Stimulated activated CD8-positive, alpha-beta memory T cell treated with anti-CD3 and anti-CD28 coated beads, Interleukin-7, amount 100 ng/mL, for 4 hours (primary cell): ENCODE measurements at places on chromosomes 4 and X.
A peak's percentile ranks its signal among the peaks of the same experiment; 100 is the strongest.

DNA sequence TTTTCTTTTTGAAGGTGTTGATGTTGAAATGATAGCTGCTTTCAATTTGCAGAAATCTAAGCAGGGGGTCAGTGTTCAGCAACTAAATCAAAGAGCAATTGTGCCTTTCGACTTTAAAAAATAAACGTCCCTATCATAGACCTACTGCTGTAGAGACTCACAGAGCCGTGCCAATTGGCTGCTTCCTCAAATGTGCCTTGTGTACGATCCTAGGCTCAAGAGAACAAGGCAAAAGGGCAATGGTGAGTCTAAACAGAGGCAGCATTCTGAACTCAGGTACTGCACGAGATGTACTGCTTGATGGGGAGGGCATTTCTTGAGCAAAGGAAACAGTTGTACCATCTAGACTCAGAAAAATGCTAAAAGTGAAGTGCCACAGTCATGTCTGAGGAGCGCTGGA, 29.8 kb downstream of the OPHN1 start:
- DNase-seq, result no peak

GRCh38 chrX:132501606-132502005, 12.8 kb upstream of the MBNL3 start:
- DNase-seq, result no peak

DNA sequence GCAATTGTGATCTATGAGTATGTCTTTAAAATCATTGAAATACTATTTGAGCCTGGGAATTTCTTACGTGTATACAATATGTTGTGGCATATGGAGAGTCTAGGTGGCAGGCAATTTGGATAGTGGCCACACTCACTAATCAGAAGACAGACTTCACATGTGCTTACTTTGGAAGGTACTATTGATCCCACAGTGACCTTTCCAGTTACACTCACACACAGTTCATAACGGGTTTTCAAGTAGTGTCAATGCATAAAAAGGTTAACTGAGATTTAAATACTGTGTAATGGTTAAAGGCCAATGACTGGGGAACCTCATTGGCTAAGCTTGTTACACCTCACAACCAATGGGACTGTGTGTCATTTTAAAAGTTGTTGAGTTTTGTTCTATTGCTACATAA, 783.2 kb downstream of the RPA4 start:
- no peak for DNase-seq

DNA sequence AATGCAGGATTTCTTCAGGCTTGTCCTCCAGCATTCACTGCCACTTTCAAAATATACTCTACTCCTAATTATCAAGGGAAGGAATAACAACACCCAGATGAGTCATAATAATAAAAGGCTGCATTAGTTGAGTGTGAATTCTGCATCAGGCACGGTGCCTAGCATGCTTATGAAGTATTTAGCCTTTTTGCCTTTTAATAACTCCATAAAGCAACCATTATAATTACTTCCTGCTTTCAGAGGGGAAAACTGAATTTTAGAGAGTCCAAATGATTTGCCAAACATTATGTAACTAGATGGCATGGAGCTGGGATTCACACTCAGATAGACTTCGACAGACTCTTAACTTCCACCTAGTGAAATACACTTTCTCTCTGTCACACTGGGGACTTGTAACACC, 2365.5 kb downstream of the PCDH7 start:
- DNase-seq, result no peak

GRCh38 chr4:95547715-95548471, 880 bp downstream of the UNC5C start:
- no peak for DNase-seq

DNA sequence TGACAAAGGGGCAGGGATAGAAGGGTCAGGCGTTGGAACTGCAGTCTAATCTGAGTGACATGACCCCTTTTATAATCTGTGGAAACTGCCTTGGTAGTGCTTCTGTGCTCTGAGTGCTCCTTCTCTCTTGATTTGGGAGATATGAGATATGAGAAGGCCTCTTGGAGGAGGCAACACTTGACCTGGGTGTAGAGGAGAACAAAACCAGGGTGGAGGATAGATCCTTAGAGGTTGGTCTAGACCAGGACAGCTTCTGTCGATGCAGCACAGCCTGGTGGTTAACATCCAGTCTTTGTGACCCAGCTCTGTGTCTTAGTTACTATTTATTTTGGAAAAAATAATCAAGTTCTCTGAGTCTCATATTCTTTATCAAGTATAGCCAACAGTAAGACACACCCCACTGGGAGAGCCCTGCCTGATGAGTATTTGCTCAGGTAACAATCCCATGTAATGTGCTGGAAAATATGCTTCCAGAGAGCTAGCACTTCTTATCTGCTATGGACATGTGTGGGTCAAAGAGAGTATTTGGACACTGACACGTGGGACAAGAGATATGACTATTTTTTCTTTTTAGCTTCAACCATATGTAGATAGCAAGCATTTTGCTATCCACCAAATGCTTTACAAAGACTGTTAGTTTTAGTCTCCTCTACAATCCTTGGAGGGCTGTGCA, 9.1 kb downstream of the USP51 start:
- DNase-seq, result no peak

GRCh38 chr4:87034527-87034926, 99.7 kb downstream of the AFF1 start:
- no peak for DNase-seq

GRCh38 chr4:67343199-67343598, 202.1 kb downstream of the CENPC start:
- DNase-seq, result no peak

DNA sequence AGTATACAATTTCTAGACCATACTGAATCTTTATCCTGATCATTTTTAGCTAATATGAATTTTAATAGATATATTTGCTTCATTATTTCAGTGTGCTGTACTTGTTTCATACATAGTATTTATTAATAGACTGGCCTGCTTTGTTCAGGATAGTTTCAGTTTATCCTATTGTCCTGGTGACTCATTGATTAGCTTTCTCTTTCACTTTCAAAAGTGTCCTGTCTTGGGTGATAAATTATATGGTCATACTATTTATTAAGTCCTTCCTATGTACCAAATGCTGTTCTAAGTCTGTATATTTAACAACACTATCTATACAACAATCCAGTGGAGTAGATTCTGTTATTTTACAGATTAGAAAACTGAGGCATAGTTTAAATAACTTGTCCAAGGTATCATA, 153.8 kb upstream of the RAPGEF2 start:
- DNase-seq, result no peak

DNA sequence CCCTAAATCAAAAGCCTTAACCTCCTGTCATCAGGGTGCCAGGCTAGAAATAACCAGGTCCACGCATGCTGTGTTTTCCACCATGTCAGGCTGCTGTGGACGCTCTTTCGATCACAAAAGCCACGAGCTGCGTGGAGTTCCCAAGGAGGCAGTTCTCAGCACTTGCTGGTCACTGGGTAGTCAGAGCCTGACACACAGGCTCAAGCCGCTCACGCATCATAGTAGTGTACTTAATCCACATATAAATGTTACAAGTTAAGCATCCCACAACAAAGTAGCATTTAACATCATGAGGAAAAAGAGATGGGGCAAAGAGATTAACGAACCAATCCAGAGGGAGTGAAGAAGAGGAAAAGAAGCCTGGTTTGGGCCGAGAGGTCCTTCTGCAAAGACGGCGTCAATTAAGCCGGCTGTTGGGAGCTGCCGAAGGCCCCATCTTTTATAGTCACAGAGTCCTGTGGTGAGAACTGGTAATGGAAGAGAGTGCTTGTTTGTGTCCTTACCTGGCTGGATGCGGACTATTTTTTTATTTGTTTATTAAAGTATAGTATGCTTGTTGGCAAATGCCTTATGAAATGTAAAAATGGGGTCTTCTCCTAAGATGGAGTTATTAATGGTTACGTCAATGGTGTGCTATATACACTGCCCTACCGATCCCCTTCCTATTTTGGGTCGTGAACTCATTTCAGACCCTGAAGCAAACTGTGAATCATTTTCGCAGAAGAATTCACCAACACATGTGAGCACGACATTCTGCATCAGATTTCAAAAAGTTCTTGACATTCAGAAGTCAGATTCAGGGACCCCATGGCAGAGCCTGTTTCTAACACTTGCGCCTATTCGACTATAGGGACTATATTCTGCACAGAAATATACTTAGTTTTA, 675 bp downstream of the PRIMPOL start:
- DNase-seq, result no peak

DNA sequence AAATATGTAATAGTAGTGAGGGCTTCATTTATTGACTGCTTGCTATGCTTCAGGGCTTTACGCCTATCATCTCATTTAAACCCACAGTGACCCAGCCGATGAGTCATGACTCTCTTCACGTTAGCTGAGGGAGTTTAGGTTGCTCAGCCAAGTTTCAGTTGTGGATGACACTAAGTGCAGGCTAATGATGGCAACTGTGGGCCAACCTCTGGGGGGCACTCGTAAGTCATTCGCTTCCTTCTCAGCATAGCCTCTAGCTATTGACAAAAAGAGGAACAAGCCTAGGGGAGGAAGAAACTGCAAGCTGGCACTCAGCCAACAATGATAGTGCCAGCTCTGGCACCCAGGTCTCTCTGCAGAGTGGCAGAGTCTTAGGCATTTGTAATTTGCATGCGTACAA, 325.0 kb downstream of the ARHGAP10 start:
- DNase-seq, result peak; percentile 67

- no peak for DNase-seq
Measured at GRCh38 chr4:8851321-8852117, 20.1 kb downstream of the HMX1 start.

DNA sequence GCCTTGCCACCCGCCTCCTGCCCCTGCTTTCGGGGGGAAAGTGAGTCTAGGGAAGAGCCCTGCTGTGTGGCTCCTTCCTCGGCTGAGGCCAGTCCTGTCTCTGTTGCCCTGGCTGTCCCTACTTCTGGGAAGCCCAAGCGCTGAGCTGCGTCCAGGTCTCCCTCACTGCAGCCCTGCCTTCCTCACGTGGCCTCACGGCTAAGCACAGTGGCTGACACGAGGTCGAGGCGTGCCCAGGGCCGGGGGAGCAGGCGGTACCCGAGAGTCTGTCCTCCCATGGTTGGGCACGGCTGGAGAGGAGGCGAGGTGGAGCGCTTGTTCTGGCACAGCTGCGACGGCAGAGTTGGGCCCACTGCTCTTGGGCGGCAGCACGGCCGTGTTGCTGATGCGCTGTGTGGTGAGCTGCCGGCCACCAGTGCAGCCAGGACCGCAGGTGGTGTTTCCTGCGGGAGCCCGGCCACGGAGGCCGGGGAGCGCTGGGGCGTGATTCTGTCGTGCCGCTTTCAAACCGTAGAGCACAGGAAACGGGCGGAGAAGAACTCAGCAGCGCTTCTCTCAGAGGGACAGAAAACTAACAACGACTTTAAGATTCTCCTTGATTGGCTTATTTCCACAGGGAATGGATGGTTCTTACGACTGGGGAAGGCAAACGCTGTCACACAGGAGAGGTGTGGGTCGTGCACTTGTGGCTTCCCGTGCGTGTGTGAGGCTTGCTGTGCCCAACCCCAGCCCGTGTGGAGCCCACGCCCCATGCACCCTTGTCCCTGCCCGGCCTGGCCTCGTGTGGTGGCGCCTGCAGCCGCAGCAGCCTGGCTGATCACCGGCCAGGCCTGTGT, 21.3 kb downstream of the MAEA start:
- DNase-seq, result no peak

DNA sequence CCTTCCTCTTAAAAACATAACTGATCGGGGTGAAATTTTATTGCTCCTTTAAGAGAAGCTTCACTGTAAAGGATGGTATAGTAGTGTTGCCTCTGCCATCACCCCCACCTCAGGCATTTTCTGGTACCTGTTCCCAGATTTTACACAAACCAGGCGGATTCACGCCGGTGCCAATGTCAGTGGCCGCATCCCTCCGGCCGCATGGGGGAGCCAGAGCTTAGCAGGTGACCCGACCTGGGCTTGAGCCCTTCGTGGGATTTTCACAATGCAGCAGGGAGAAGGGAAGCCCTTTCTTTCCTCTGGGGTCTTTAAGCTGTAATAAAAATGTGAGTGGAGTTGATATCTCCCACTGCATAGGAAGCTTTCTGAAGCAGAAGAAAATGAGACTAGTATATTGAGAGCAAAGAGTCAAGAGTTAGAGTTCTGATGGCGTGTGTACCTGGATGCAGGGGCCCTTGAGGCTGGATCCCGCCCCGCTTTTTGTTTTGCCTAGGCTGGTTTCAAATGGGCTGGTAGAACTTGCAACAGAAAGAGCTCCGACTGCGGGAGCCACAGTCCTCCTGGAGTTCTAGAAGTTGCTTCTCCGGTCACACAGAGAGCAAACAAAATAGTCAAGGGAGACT, 59.4 kb downstream of the POLR2B start:
- DNase-seq, result no peak

DNA sequence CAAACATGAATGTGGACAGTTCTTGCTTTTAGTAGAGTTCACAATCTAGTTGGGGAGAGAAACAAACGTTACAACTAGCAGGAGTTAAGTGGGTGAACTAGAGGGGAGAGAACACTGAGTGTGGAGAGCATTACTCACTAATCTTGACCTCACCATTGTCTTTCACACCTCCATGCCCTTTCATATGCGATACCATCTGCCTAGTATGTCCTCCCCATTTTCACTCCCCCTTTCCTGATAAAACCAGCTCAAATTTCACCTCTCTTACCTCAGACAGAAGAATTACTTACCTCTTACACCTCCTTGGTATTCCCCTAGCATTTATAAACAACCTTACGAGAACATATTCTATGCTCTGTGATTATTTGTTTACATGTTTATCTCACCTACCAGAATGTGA, 53.6 kb downstream of the LAS1L start:
- no peak for DNase-seq

DNA sequence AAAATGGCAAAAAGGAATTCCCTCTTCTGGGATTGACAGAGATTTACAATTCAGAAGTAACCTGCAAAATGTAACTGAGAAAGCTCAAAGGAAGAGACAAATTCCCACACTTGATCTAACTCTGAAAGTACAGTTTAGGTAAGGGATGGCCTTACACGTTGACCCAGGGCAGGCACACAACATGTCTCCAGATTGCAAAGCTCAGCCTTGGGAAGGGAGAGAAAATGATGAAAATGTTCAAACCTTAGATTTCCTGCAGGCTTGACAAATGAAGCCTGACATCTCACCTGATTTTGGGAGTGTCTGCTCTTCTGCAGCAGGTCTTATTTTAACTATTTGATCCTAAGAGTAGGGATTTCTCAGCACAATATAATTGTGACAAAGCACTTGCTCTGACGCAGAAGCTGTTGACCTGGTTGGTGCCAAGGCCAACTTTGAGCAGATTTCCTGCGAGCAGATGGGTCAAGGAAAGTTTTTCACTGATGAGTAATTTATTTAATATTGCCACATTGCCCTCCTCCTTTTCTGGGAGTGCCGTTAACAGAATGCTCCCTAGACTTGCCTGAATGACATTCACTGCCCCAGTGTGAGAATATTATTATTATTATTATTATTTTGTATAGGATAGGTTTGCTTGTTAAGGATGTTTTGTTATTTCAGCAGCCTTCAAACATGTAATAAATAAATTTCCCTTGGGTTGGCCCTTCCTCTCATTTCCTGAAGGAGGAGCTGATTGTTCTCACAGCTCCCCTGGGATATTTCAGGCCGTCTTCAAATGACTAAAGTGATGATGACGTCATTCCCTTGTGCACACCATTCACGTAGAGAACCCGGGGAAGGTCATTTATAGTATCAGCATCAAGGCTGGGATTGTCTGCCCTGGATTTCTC, 157.1 kb downstream of the VEGFC start:
- no peak for DNase-seq
